GM12892 (cell line): ENCODE measurements at places on chromosomes 1 and 21.
A peak's percentile ranks its signal among the peaks of the same experiment; 100 is the strongest.

DNA sequence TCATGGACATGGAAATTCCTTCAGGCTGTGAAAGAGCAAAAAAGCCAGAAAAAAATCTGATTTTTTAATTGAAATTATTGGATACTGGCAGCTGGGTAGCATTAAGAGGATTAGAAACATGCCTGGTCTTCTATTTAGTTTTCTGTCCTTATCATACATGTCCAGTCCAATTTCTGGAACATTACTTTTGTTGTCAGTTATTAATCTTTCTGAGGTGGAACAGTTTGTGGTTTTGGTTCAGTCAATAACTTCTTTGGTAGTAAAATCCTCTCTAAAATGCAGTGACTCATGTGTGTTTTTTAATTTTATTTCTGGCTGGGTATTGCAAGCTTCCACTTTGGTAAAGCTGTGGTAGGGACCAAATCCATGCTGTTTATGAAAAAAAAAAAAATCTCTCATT lies 687.0 kb upstream of the ADGRL2 start:
- DNase-seq, result no peak

DNA sequence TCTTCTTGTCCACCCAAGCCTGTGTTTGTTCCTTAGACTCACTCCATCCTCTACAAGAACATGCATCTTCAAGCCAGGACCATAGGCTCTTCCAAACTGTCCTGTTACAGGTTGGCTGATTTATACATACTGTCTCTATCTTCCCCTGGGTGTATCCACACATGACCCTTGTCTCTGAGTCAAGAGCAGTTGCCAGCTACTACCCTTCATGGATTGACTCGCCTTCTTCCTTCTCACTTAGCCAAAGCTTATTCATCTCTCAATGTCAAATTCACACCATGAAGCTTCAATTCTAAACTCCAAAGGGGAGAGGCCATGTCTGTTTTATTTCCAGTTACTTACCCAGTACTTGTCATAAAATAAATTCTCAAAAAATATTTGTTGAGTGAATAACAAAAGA lies 64.1 kb upstream of the CACHD1 start:
- DNase-seq, result no peak

DNA sequence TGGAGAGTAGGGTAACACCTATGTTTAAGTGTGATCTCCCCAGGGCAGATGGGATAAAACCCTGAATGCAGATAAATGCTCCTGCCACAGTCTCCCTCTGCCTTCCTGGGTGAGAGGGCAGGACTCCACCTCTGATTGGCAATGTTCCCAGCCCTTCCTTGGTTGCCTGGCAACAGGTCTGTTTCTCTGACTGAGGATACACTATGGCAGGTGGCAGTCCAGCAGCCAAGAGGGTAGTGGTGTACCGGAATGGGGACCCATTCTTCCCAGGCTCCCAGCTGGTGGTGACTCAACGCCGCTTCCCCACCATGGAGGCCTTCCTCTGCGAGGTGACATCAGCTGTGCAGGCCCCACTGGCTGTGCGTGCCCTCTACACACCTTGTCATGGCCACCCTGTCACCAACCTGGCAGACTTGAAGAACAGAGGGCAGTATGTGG lies at the start of gene DCDC2B:
DCDC2B (plus strand) TSS at position 199 of the 438 bp plus-strand sequence; CDS start at position 204, 5 bp downstream.
- DNase-seq, result no peak

DNA sequence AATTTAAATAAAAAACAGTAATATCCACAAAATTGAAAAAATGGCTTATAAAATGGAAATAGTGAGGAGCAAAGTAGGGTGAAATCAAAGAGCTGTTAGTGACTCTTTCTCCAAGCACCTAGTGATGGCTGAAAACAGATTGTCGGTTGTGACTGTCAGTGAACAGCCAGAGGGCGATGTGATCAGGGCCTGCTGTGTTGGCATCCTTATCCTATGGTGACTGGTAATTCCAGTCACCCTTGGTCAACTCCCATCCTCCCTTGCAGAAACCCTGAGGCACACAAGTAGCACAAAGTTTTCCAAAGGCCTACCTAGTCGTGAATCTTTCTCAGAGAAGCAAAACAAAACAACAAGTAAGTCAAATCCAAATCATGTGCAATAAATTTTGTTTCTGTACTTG lies 599.8 kb upstream of the CXADR start:
- DNase-seq, result no peak

DNA sequence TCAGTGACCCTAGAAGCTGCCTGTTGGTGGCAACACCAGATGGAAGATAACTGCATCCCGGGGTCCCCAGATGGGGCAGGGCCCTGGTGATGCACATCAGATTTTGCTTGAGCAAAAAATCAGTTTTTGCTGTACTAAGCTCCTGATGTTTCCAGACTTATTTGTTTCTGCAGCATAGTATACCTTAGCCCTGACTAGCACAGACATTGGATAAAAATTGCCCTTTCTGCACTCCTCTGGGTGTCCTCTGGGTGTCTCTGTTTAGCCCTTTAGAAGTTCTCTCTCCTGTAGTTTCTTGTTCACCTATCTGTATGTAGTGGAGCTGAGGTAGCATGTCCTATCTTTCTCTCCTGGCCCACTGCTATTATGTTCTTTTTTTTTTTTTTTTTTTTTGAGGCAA lies 30.3 kb upstream of the PLA2G2C start:
- peak; percentile 29 for DNase-seq

DNA sequence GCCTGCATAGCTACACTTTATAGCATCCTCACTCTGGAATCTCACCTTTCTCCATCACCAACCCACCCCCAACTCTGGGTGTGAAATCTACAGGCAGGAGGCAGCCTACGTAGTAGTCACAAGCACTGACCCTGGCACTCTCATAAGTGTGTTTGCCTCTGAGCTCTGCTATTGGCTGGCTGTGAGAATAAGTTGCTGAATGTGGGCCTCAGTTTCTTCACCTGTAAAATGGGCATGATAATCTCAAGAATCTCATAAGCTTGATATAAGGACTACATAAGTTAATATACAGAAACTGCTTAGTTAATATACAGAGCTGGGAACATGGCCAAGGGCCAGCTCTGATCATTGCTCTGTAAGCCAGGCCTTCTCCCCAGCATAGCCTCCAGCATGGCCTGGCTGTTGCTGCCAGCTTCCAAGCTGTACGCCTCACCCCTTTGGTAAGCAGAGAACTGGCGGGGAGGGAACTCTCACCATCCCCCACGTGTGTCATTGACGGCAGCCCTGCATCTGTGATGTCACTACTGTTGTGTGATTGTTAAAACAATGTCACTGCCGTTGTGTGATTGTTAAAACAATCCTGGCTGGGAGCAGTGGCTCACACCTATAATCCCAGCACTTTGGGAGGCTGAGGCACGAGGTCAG lies 53.3 kb downstream of the SYF2 start:
- no peak for DNase-seq

- DNase-seq, result no peak
Measured at GRCh38 chr1:180577361-180577760, 18.6 kb downstream of the OVAAL start.

GRCh38 chr1:78627321-78627720 lies 7.1 kb downstream of the IFI44L start:
- DNase-seq, result no peak
